ENCODE measurements at places on chromosomes 3 and 15. TPM values are rescaled to one million over a fixed set of nuclear protein-coding genes. Genes with fewer than 3 reads are reported as not detected.

- H3K4me1 ChIP-seq = no peaks in the 10 kb centered on the region
- H3K36me3 ChIP-seq = peaks cover 27% of the 10 kb centered on the region
- H3K4me3 ChIP-seq = no peak overlapping the region
- H3K27me3 ChIP-seq = no peaks in the 10 kb centered on the region
- DNase-seq = no peak
- no peak overlapping the region for H3K27ac ChIP-seq
Observed at GRCh38 chr3:105762749-105763658, 105.8 kb downstream of the CBLB start.

- peaks cover 26% of the 10 kb centered on the region for H3K27me3 ChIP-seq
- peak overlapping the region; percentile 37 for H3K4me3 ChIP-seq
- H3K4me1 ChIP-seq = peaks cover 7% of the 10 kb centered on the region
- DNase-seq = no peak
- H3K27ac ChIP-seq = no peak overlapping the region
Observed at GRCh38 chr3:196207833-196208607, 3.2 kb downstream of the ZDHHC19 start.

GRCh38 chr15:48120745-48121144 lies at the start of gene SLC24A5:
SLC24A5 (plus strand) TSS chr15:48120990; CDS start chr15:48121045, 55 bp downstream.
- H3K4me1 ChIP-seq = peaks cover 7% of the 10 kb centered on the region
- no peak for DNase-seq
- no peaks in the 10 kb centered on the region for H3K36me3 ChIP-seq
- H3K4me3 ChIP-seq = no peak within 1 kb of the TSS

- no peaks in the 10 kb centered on the region for H3K27me3 ChIP-seq
- peak; percentile 92 for DNase-seq
- peaks cover 25% of the 10 kb centered on the region for H3K4me1 ChIP-seq
- H3K27ac ChIP-seq = peak within 1 kb of the TSS; percentile 44
- no peaks in the 10 kb centered on the region for H3K36me3 ChIP-seq
Observed at GRCh38 chr15:63041974-63042876, at the start of gene TPM1. TPM1 (plus strand) TSS chr15:63042747; CDS start chr15:63042830, 83 bp downstream.

DNA sequence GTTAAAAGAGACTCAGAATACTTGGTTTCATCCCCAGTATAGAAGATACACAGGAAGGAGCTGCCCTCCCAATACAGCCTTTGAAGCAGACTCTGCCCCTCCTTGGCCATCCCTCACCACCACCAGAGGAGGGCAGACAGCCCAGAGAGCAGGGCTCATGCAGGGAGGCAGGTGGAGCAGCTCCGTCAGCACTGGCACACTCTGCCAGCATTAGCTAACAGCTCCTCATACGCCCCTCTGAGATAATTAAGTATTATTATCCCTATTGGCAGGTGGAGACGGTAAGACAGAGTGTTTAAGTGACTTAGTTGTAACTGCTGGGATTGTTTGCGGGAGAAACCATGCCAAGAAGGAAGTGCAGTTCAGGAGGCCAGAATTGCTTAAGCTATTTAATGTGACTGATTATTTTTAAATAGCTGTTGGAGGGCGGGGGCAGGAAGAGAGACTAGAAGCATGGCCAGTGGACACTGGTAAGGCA lies 434.0 kb downstream of the EPHB1 start:
- H3K27me3 ChIP-seq = no peaks in the 10 kb centered on the region
- H3K27ac ChIP-seq = no peak overlapping the region
- DNase-seq = peak; percentile 39

- H3K4me3 ChIP-seq = no peak overlapping the region
- H3K27ac ChIP-seq = no peak overlapping the region
- no peak for DNase-seq
- H3K36me3 ChIP-seq = no peaks in the 10 kb centered on the region
- no peaks in the 10 kb centered on the region for H3K4me1 ChIP-seq
Observed at GRCh38 chr3:102299125-102299877, 135.5 kb upstream of the ZPLD1 start.

GRCh38 chr3:78970656-78971055 lies 797.1 kb downstream of the ROBO1 start:
- no peak for DNase-seq
- no peak overlapping the region for H3K27ac ChIP-seq
- no peaks in the 10 kb centered on the region for H3K27me3 ChIP-seq
- no peaks in the 10 kb centered on the region for H3K36me3 ChIP-seq
- no peak overlapping the region for H3K4me3 ChIP-seq

DNA sequence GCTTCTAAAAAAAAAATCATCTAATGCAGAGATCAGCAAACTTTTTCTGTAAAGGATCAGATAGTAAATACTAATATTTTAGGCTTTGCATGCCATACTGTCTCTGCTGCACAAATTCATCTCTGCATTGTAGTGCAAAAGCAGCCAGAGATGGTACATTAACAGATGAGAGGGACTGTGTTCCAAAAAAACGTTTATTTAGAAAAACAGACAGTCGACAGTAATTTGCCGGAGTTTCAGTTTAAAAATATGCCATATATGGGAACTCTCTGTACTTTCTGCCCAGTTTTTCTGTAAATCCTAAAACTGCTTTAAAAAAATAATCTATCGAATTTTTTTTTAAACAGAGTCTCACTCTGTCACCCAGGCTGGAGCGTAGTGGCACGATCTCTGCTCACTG lies 14.3 kb downstream of the MINDY2 start:
- H3K36me3 ChIP-seq = peaks cover 17% of the 10 kb centered on the region
- no peak overlapping the region for H3K27ac ChIP-seq
- DNase-seq = no peak
- no peaks in the 10 kb centered on the region for H3K27me3 ChIP-seq

DNA sequence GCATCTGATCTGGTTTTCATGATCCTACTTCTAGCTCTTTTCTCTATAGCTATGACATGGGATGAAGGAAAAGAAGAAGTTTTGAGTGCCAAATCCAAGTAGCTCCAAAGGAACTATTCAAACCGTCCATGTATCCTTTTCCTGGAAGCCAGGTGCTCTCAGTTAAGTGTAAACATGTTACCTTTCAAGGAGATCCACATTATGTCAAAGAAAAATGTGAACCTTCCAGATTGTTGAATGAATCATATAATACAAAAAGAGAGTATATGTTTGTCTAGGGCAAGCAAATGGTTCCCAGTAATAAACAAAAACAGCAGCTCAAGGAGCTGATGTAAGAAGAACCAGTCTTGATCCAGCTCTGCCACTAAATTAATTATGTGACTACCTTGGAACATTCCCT lies 534.9 kb downstream of the MAGI1 start:
- no peak for DNase-seq
- no peaks in the 10 kb centered on the region for H3K4me1 ChIP-seq
- no peak overlapping the region for H3K27ac ChIP-seq
- H3K36me3 ChIP-seq = no peaks in the 10 kb centered on the region
- no peak overlapping the region for H3K4me3 ChIP-seq

DNA sequence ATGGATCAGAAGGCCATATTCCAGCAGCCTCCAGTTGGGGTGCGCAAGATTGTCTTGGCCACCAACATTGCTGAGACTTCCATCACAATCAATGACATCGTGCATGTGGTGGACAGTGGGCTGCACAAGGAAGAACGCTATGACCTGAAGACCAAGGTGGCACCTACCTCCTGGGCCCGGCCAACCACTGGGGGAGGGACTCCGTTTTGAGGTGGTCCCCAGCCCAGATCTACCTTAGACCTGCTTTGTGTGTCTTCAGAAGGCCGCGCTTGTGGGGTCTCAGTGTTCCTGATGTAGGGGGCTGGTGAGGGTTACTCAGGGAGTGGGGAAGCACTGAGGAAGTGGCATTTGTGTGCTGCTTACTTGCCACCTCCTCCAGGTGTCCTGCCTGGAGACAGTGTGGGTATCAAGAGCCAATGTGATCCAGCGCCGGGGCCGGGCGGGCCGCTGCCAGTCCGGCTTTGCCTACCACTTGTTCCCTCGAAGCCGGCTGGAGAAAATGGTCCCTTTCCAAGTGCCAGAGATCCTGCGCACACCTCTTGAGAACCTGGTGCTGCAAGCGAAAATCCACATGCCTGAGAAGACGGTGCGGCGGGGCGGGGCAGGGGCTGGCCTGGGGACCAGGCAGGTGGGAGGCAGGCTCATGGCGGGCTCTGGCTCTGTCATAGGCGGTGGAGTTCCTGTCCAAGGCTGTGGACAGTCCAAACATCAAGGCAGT lies 45.0 kb downstream of the DHX30 start:
- peaks cover 74% of the 10 kb centered on the region for H3K36me3 ChIP-seq
- no peak overlapping the region for H3K4me3 ChIP-seq
- DNase-seq = no peak
- no peaks in the 10 kb centered on the region for H3K27me3 ChIP-seq
- no peak overlapping the region for H3K27ac ChIP-seq

- no peak for DNase-seq
- no peaks in the 10 kb centered on the region for H3K4me1 ChIP-seq
- H3K27ac ChIP-seq = no peak overlapping the region
- H3K4me3 ChIP-seq = no peak overlapping the region
- H3K36me3 ChIP-seq = no peaks in the 10 kb centered on the region
Observed at GRCh38 chr3:140177943-140178342, 243.0 kb downstream of the CLSTN2 start.

DNA sequence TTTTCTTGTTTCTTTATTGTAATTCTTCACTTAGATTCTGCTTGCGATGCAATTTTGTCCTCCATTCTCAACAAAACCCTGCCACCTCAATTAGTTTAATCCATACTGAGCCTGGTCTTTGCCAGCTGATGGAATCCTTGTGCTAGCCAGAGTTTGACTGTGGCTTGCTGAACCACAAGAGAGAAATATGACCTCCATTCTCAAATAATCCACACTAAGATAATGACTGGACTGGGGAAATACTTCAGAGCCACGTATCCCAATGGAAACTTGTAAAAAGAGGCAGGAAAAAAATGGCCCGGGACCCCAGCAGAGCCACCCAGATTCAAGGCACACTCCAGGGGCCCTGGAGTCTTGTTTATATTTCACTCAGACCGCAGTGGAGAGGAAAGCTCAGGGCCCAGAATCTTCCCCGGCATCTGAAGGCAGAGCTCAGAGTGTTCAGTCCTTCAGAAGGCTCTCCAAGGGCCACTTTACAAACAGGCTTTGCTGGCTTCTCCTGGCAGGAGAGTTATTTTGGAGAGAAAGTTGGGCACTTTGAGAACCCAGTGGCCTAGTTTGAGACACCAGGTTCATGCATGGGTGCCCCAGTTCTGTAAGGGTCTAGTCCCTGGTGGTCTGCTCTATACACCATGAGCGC lies 62.7 kb downstream of the SSUH2 start:
- H3K36me3 ChIP-seq = no peaks in the 10 kb centered on the region
- H3K4me1 ChIP-seq = no peaks in the 10 kb centered on the region
- no peak overlapping the region for H3K4me3 ChIP-seq
- no peaks in the 10 kb centered on the region for H3K27me3 ChIP-seq
- H3K27ac ChIP-seq = no peak overlapping the region
- DNase-seq = no peak

DNA sequence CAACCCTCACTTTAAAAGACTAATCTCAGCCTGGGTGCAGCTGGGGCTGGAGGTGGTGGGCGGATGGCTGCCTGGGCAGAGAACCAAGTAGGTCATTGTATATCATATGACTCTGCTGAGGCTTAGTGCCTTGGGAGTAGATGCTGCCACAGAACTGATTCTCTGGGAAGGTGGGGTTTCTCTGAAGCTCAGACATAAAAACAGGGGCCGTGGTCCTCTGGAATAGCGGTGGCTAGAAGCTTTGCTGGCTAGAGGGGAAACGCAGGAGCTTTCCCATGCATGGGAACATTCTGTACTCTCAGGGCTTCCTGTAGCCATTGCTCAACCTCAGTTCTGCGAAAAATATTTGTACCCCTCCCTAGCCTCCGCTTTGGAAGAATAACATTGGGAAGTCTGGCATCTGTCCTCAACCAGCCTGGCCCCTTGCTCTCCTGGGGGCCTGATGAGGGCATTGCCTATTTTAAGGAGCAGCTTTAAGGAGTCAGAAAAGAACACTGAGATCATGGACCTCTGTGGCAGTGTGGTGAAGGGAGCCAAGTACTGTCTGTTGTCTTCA lies 14.7 kb downstream of the TIMP4 start:
- no peak overlapping the region for H3K4me3 ChIP-seq
- H3K27ac ChIP-seq = peak overlapping the region; percentile 71
- H3K27me3 ChIP-seq = no peaks in the 10 kb centered on the region
- peaks cover 12% of the 10 kb centered on the region for H3K4me1 ChIP-seq

GRCh38 chr3:15660055-15660935 lies 58.8 kb downstream of the BTD start:
- no peak for DNase-seq
- no peak overlapping the region for H3K27ac ChIP-seq
- no peaks in the 10 kb centered on the region for H3K27me3 ChIP-seq

DNA sequence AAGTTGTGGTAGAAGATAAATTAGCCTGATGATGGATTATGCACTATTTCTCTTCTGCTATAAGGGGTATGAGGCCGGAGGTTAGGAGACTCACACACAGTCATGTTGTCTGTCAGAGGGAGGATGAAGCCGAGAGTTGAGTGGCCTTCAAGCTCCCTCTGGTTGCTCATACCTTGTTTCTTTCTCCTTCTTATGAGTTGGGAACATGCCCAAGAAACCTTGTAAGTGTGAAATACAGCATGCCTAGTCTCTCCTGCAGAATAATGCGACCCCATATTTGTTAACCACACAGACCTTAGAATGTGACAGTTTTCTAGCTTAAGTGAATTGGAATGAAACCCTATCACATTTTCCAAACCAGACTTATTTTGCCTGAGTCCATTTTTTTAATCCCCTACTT lies 366.7 kb downstream of the PTPRG start:
- H3K27ac ChIP-seq = peak overlapping the region; percentile 56
- no peaks in the 10 kb centered on the region for H3K27me3 ChIP-seq
- H3K4me3 ChIP-seq = no peak overlapping the region
- peaks cover 17% of the 10 kb centered on the region for H3K4me1 ChIP-seq

DNA sequence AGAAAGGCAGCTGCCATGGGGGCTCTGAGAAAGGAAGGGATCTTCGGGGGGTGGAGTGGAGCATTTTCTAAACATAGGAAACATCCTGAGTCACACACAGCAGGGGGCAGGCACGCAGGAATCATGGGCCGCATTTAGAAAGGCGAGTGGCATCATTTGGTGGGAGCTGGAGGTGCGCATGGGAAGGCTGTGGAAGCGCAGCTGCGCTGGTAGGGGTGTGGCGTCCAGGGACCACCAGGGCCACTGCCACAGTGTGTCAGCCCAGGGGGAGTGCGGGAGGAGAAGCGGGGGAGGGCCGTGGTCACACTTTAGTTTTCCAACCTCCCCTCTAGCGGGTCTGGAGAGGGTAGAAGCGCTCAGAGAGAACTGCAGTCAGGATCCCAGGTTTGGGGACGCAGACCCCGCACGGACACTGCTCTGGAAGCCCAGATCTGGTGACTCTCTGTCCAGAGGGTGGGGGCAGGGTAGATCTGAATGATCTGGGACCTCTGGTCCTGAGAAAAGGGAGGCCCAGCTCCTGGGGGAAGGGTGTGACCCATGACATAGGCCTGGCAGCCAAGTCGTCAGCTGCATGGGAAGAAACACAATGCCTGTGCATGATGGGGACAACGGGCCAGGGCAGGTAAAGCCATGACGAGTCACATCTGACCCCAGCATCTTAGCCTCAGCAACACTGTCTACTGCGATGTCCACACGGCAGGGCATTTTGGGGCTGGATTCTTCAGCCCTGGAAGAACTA lies 88.0 kb upstream of the IQSEC1 start:
- DNase-seq = no peak
- no peaks in the 10 kb centered on the region for H3K27me3 ChIP-seq
- H3K4me1 ChIP-seq = no peaks in the 10 kb centered on the region
- no peaks in the 10 kb centered on the region for H3K36me3 ChIP-seq

EPHA6 gene
- 179 TPM for total RNA-seq

FAM227B gene
- 2.9 TPM for total RNA-seq

TMEM212 gene
- total RNA-seq = not detected

TERC gene
- 717 TPM for total RNA-seq

FANCD2OS gene
- total RNA-seq = not detected

AMOTL2 gene
- 29.3 TPM for total RNA-seq

ARGFX gene
- not detected for total RNA-seq

RPUSD2 gene
- total RNA-seq = 8.1 TPM

HEG1 gene
- 11.3 TPM for total RNA-seq
